ENCODE measurements at places on chromosomes 7 and 10.

GRCh38 chr7:132771301-132771730 is 195.0 kb upstream of the PLXNA4 start:
- peak; percentile 28 for DNase-seq

DNA sequence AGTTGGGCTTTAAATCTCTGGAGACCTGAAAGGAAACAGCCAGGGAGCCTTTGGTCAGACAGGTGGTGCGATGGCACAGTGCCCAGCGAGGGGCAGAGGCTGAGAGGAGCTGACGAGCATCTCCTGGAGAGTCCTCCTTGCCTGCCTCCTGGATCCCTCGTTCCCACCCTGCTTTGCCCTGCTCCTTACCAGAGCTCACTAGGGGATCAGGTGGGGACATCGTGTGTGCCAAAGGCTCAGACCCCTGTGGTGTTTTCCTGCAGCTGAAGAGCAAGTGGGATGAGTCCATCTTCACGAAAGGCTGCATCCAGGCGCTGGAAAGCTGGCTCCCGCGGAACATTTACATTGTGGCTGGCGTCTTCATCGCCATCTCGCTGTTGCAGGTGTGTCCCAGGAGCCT is 21.8 kb upstream of the SH2D4B start:
- no peak for DNase-seq

GRCh38 chr10:86419101-86419500 is 52.5 kb upstream of the GRID1 start:
- DNase-seq, result no peak

GRCh38 chr10:19221216-19221615 is 172.6 kb downstream of the MALRD1 start:
- no peak for DNase-seq

- no peak for DNase-seq
These were observed 195.4 kb downstream of the SKIDA1 start for GRCh38 chr10:21329995-21330627.

- DNase-seq, result no peak
These were observed 43.8 kb upstream of the PRKG1 start for GRCh38 chr10:51030480-51030879.

GRCh38 chr7:93146472-93147141 is 1.6 kb downstream of the SAMD9L start:
- no peak for DNase-seq

GRCh38 chr10:132269266-132270230 is 38.2 kb downstream of the STK32C start:
- no peak for DNase-seq

Measured in CD4-positive, alpha-beta T cell treated with Interleukin-4 for 4 hours (primary cell).